Ureter (tissue), 1 donor: ENCODE measurements at places on chromosomes 4 and X.

DNA sequence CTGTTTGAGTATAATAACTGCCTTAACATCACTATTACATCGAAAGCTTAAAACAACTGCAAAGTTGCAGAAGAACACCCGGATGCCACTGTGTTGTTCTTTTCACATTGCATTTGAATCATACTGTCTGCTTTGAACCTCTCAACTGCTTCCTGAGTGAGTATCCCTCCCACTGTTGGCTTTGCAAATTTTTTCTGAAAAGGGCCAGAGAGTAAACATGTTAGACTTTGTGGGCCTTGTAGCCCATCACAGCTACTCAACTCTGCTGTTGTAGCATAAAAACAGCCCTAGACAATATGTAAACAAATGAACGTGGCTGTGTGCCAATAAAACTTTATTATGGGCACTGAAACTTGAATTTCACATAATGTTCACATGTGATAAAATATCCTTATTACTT lies 76.1 kb downstream of the NSG1 start:
- no peak for DNase-seq

- no peak for DNase-seq
Measured at GRCh38 chr4:156764145-156764544, 207.5 kb downstream of the PDGFC start.

DNA sequence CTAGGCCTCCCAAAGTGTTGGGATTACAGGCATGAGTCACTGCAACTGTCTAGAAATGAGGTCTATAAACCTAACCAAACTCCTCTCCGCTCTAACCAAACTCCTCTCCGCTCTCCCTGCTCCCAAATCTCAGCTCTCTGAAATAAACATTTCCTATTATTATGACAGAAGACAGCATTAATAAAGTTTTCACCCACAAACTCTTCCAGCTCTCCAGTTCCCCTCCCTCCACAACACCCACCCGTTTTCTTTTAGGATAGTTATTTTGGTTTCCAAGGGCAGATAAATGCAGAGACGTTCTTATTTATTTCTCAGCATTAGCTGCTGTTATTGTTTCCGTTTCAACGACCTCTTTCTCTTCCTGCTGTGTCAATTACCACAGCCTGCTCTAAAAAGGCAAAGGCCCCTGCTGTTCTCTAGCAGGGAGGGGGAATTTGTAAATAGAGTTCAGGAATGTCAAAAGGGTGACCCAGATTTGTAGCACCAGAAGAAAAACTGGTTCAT lies 13.3 kb upstream of the SCD5 start:
- no peak for DNase-seq

DNA sequence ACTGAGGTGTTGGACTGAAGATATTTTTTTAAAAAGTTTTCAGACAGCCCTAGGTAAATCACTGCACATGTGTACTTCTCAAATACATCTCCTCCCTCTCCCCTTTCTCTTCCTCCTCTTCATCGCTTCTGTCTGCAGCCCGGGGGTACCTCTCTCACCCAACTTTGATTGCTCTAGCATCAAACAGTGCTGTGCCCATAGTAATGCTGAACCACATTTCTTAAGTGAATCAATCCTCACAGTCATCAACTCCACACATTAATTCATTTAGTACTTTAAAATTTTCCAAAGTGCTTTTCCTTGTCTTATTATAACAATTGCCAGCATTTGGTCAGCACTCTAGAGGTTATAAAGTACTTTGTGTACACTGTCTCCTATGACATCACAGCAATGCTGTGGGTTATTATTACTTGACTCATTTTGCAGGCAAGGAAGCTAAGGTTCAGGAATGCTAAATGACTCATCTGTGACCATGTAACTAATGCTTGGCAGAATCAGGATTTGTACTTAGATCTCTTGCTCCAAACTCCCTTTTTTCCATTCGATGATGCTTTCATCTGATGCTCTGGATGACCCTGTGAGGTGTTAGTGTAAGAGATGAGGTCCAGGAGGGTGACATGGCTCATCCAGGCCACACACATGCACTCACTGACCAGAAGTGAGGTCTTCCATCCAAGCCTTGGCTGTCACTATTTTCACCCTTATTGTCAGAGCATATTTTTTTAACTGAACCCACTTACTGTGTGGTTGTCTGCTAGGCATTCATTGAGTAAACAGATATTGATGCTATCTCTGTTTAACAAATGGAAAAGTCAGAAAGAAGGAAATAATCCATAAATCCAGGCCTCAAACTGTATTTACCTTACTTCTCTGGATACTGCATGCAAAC lies 58.8 kb downstream of the RHOH start:
- no peak for DNase-seq

DNA sequence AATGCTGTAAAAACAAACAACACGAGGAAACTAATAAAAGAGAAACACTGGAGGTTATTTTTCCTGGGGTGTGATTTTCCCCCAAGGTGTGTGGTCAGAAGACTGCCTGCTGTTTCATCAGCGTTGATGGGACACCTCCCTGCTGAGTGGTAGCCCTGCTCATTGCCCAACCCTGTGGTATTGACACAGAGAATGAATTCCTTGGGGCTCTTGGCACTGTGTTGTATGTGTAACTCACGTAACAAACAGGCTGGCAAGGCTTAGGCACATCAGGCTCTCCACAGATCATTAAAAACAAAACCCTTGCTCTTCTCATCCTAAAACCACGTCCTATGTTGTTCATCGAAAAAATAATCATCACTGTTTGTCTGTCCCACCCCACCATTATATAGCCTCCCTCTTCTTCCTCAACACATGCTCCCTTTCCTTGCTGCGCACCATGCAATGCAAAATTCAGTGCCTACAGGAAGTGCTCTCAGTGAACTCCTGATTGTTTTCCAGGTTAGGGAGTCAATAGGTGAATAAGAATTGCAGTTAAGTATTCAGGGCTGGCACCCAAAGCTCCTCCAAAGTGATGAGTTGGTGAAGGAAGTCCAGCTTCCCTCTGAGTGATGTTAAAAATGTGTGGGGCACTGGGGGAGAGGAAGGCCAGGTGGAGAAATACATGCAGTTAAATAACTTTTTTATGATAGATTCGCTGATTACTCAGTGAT lies 11.4 kb upstream of the PUDP start:
- no peak for DNase-seq
